Brain pericyte (primary cell): ENCODE measurements at places on chromosomes 5 and 9.
A peak's percentile ranks its signal among the peaks of the same experiment; 100 is the strongest.

GRCh38 chr9:12815888-12816287, 41.1 kb downstream of the LURAP1L start:
- DNase-seq = no peak

DNA sequence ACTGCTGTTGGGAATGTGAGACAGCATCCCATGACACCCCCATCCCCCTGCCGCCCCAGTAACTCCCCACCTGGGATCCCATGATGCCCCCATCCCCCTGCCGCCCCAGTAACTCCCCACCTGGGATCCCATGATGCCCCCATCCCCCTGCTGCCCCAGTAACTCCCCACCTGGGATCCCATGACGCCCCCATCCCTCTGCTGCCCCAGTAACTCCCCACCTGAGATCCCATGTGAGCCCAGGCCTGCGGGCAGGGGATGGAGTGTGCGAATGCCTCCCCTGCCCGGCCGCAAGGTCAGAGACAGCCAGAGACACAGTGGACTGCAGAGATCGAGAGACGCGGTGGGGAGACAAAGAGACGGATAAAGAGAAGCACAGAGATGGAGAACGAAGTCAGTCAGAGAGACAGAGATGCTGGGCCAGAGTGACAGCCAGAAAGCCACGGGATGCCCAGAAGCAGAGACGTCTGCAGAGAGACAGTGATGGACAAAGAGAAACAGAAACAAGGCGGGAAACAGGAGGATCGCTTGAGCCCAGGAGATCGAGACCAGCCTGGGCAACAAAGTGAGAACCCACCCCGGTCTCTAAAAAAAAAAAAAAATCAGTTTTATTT, 992 bp downstream of the SH2D3C start:
- no peak for DNase-seq

GRCh38 chr5:139390639-139391569, 1.2 kb upstream of the MZB1 start:
- DNase-seq = no peak

GRCh38 chr5:52811067-52811749, 23.5 kb downstream of the ITGA1 start:
- no peak for DNase-seq

GRCh38 chr9:88272986-88273385, 115.3 kb upstream of the SPIN1 start:
- no peak for DNase-seq

GRCh38 chr5:57302164-57302563, 128.3 kb downstream of the GPBP1 start:
- DNase-seq = peak; percentile 12

GRCh38 chr9:130539420-130540223, 39.8 kb upstream of the FUBP3 start:
- no peak for DNase-seq

- no peak for DNase-seq
Measured at GRCh38 chr5:61302200-61302563, 29.9 kb upstream of the ZSWIM6 start.

GRCh38 chr5:18048449-18048848, 414.2 kb downstream of the TAF11L14 start:
- DNase-seq = peak; percentile 41

DNA sequence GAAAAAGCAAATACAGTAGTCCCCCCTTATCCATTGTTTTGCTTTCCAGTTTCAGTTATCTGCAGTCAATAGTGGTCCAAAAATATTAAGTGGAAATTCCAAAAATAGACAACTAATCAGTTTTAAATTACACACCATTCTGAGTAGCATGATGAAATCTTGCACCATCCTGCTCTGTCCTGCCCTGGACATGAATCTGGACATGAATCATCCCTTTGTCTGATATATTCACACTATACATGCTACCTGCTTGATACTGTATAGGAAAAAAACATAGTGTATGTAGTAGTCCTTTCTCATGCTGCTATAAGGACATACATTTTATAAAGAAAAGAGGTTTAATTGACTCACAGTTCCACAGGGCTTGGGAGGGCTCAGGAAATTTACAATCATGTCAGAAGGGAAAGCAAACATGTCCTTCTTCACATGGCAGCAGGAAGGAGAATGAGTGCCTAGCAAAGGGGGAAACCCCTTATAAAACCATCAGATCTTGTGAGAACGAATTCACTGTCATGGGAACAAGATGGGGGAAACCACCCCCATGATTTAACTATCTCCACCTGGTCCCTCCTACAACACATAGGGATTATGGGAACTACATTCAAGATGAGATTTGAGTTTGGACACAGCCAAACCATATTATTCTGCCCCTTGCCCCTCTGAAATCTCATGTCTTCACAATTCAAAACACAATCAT, 153.9 kb downstream of the ARRDC3 start:
- DNase-seq = no peak

DNA sequence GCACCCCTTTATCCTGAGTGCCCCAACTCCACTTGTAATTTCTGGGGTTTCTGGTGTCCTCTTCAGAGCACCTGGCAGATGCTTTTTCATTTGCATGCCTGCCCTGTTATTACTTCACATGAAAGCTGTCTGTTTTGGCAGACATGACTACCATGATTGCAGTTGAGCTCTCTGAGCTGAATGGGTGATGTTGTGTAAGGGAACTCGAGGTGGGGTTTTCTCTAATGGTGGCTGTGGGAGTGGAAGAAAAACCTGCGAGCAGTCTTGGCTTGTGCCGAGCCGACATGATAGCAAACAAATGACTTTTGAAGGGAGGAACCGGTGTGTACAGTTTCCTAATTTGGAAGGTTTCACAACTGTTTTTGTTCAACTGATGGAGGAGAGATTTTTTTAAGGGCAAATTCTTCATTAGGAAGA, 196.2 kb downstream of the AOPEP start:
- DNase-seq = no peak
